ENCODE measurements at places on chromosomes 4 and X. TPM values are rescaled to one million over a fixed set of nuclear protein-coding genes. Genes with fewer than 3 reads are reported as not detected.

Gene ADH1B
- 304 TPM for total RNA-seq

Gene SH2D1A
- total RNA-seq = not detected

Gene SMIM43
- 1.0 TPM for total RNA-seq

Gene CCSER1
- 5.0 TPM for total RNA-seq

Gene MAGEB10
- total RNA-seq = not detected

Gene NSD2
- 38.8 TPM for total RNA-seq

Gene RPS6KA6
- total RNA-seq = 0.28 TPM

Gene PTPN13
- 6.4 TPM for total RNA-seq

Gene SULT1E1
- total RNA-seq = not detected

Gene SPON2
- total RNA-seq = 36.3 TPM

Gene IGSF1
- 8.4 TPM for total RNA-seq

Gene EDNRA
- 6.8 TPM for total RNA-seq

Gene BTC
- 0.31 TPM for total RNA-seq

Gene CLIC2
- total RNA-seq = 10.9 TPM

Gene PNCK
- 3.6 TPM for total RNA-seq

Gene FGFBP1
- not detected for total RNA-seq

Gene ARMCX2
- 44.5 TPM for total RNA-seq

Gene GCNA
- total RNA-seq = 0.56 TPM

Gene EDA2R
- total RNA-seq = 1.1 TPM

Gene P2RY8
- 0.69 TPM for total RNA-seq

Gene MAGEC3
- total RNA-seq = not detected

Gene MAGEA2
- total RNA-seq = not detected

Gene ABLIM2
- total RNA-seq = 24.3 TPM

Gene NAP1L2
- total RNA-seq = 2.1 TPM

Gene CXCL11
- total RNA-seq = 0.36 TPM

Gene FGFR3
- 1.5 TPM for total RNA-seq

Gene CSN1S1
- not detected for total RNA-seq

Gene OPRPN
- total RNA-seq = not detected

Gene CXCR3
- 2.6 TPM for total RNA-seq

Gene HPGDS
- total RNA-seq = 6.2 TPM

Gene CWH43
- not detected for total RNA-seq

Gene MAGEA9B
- not detected for total RNA-seq

Gene DUSP21
- not detected for total RNA-seq

Gene DDX53
- total RNA-seq = not detected

Gene TEX11
- not detected for total RNA-seq

Gene CRMP1
- 2.3 TPM for total RNA-seq

Gene MAP3K15
- not detected for total RNA-seq

Gene HSFX2
- total RNA-seq = not detected

Gene SERPINA7
- total RNA-seq = not detected

Gene PHF8
- total RNA-seq = 11.2 TPM

Gene LANCL3
- total RNA-seq = 2.2 TPM

Gene UGDH
- total RNA-seq = 24.5 TPM
